Right cardiac atrium (tissue), 5 donors: ENCODE measurements at places on chromosomes 2 and 18.

- DNase-seq = no peak
These were observed 98.6 kb downstream of the TGFA start for GRCh38 chr2:70454936-70455544.

DNA sequence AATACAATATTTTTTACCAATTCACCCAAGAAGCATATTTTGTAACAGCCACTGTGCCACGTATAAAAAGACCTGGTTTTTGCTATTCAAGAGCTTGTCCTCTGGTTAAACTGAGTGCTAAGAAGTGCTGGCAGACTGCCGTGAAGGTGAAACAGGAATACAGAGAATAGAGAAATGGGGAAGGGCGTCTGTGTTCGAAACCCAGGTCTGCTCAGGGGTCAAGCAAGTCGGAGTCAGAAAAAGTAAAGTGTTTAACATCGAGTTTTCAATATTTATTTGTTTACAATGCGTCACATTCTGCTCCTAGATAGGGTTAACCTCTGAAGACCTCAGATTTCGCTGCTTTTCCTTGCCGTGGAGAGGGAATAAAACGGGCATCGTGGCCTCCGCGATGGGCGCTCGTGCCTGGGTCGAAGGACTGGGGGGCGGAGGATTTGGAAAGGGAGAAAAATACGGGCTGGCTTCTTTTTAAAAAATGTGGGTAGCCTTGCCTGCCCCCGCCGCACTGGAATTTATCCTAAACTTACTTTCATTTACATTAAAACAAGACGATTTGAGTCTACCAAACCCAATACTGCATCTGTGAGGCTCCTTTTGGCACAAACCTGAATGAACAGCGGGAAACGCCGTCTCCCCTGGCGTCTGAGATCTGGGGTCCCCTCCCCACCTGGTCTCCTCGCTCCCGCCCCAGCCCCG, 1.1 kb upstream of the SNTG2 start:
- DNase-seq = no peak

DNA sequence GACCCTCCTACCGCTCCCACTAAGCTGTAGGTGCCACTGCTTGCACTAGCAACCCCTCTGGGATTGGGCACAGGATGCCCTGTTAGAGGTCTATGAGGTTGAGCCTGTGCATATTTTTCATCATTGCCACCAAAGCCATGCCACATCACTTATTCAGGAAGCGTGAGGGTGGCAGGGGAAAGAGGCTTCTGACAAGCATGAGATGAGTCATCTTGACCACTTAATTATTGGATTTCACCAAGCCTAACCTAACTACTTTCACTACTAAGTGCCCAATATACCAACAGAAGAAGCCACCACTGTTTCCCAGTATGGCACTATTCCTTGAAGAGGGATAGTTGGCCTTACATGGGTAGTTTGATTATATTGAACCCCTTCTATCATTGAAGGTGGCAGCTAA, 181.3 kb upstream of the EPHA4 start:
- no peak for DNase-seq

GRCh38 chr2:111669928-111670695, 213.9 kb downstream of the ANAPC1 start:
- no peak for DNase-seq

GRCh38 chr2:12619975-12620374, 96.8 kb upstream of the TRIB2 start:
- DNase-seq = peak; percentile 42

DNA sequence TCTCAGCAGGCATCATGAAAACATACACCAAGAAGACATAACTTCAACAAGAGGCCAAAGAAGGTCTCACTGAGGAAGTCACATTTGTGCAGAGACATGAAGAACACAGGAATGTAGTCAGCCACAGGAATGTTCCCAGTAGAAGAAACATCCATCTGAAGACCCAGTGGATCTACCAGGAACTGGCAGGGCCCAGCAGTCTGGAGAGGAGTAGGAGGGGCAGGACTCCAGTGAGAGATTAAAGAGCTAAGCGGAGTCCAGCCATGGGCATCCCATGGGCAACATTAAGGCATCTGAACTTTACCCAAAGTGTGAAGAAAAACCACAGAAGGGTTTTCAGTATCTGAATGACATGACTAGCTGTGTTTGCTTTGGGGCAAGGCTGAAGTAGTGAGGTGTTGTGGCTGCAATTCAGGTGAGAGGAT, 103.1 kb downstream of the UPP2 start:
- no peak for DNase-seq

- no peak for DNase-seq
These were observed 11.8 kb downstream of the GULP1 start for GRCh38 chr2:188303363-188304031.

- no peak for DNase-seq
These were observed 67.2 kb downstream of the POLR1A start for GRCh38 chr2:86038291-86039081.

- peak; percentile 29 for DNase-seq
These were observed 163.9 kb upstream of the ID2 start for GRCh38 chr2:8517850-8518498.

DNA sequence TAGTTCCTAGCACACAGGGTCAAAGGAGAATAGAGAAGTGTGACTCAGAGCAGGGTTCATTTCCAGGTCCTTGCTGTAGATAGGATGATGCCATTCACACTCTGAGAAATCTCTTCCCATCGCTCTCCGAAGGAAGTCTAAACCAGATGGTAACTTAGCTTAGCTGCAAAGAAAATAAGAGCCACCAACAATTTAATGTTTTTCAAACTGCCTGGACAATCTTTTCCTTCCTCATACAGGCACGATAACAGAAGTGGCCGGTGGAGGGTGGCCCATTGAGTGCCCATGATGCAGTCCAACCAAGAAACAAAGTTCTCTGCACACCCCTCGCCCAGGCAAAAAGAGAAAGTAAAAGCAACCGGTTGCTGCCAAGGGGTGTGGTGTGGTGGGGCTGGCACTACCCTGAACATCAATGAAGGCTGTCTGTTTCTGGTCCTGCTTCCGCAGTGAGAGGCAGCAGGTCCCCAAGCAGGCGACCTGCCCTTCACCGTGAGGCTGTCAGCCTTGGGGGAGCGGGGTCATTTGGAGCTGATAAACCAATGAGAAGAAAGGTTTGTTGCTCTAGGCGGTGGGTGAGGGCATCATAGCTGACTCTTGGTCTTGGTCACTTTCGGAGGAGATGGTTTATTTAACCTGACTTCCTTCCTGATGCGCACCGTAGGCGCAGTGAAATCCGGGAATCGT, 105.6 kb upstream of the CD302 start:
- peak; percentile 59 for DNase-seq

DNA sequence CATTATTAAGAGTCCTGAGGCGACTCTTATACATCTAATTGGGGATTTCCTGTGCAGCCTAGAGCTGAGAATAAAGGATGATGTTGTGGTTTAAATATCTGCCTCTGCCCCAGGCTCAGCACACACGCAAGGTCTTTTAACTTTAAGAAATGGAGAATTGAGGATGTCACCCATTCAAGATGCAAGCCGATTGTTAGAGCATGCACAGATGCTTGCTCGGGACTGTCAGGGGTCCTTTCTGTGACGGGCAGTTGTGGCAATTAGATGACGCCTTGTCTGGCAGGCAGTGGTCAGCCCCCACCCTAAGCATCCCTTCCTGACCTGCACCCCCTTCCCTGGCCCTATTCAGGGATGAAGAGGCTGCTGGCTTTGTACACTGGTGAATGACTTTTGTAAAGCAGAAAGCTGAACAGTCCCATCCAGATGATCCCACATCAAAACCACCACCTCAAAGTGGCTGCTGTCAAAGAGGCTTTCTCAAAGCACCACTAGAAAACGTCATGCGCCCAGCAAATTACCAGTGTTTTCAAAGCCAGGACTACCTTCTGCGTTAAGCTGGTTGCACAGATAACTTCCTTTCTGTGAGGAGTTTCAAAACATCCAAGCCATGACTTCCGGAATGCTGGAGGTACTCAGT, 23.7 kb downstream of the FAM178B start:
- DNase-seq = no peak

GRCh38 chr2:99911736-99912135, 230.7 kb downstream of the AFF3 start:
- DNase-seq = no peak

DNA sequence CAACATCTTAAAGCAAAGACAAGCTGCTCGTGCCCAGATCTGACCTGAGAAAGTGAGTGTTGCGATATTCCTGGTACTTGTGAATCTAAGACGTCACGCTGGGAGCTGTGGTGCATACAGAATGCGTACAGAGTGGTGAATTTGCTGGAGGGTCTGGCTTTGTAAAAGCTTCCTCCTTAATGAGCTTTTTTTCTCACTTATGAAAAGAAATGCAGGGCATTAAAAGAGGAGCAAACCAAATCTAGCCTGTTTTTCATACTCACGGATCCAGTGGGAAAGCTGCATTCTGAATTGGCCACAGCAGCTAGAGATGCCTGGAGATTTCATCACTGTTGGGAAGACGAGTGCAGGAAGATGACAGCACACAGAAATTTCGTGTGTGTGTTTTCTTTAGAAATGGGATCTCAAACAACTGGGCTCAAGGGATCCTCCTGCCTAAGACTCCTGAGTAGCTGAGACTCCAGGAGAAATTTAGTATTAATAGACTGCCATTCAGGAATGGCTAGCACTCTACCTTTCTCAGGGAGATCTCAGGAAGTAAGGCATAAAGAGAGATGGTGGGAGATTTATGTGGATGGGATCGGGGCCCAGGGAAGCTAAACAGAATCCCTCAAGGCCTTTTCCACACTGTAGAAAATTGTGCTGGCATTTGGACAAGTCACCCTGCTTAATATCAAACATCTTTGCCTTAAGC, 181.3 kb downstream of the ALPK2 start:
- DNase-seq = no peak

GRCh38 chr18:79903787-79904356, 47.6 kb downstream of the SLC66A2 start:
- peak; percentile 4 for DNase-seq

- DNase-seq = no peak
These were observed 23.1 kb upstream of the COPS8 start for GRCh38 chr2:237062585-237062984.

- DNase-seq = no peak
These were observed 33.6 kb upstream of the BIN1 start for GRCh38 chr2:127140538-127140937.

DNA sequence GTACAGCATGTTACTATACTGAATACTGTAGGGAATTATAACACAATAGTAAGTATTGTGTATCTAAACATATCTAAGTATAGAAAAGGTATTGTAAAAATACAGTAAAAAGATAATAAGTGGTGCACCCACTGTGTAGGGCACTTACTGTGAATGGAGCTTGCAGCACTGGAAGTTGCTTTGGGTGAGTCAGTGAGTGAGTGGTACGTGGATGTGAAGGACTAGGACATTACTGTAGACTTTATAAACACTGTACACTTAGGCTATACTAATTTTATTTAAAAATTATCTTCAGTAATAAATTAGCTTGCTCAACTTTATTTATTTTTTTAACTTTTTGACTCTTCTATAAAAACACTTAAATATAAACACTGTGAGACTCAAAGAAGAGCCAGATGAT, 82.6 kb downstream of the MTA3 start:
- DNase-seq = no peak

DNA sequence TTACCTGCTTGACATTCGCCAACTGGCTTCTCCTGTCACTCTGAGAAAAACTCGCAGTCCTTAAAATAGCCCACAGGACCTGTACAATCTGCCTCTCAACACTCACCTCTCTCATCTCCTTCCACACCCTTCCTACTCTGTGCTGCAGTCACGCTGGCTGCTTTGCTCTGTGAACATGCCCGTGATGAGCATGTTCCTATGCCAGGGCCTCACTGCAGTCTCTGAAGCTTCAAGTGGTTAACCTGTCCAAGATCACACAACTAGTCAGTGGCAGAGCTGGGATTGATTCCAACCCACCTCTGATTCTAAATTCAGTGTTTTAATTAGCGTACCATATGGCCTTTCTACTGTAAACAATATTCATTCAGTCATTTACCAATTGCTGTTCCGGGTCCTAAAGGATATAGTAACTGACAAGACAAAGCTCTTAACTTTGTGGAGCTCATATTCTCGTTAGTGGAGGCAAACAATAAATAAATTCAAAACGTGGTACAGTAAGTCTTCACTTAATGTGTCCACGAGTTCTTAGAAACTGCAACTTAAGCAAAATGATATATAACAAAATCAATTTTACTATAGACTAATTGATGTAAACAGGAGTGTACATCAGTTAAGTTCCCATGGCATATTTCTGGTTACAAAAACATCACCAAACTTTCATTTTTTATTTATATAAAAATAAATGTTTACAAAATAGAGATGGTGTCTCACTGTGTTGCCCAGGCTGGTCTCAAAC, 38.9 kb upstream of the FBXO11 start:
- DNase-seq = no peak

GRCh38 chr2:40208463-40208862, 243.4 kb downstream of the SLC8A1 start:
- no peak for DNase-seq

- peak; percentile 66 for DNase-seq
These were observed 70.3 kb downstream of the HAUS1 start for GRCh38 chr18:46174342-46175041.

- DNase-seq = no peak
These were observed 185.7 kb downstream of the SMAD7 start for GRCh38 chr18:48765053-48765452.

- DNase-seq = no peak
These were observed 4.2 kb upstream of the CCDC178 start for GRCh38 chr18:33444709-33445108.

GRCh38 chr2:235901243-235901642, 266.9 kb downstream of the GBX2 start:
- DNase-seq = no peak

- DNase-seq = no peak
These were observed 871 bp upstream of the DUSP28 start for GRCh38 chr2:240559286-240559685.

- peak; percentile 62 for DNase-seq
These were observed 128.0 kb downstream of the EPHA4 start for GRCh38 chr2:221444106-221444505.

DNA sequence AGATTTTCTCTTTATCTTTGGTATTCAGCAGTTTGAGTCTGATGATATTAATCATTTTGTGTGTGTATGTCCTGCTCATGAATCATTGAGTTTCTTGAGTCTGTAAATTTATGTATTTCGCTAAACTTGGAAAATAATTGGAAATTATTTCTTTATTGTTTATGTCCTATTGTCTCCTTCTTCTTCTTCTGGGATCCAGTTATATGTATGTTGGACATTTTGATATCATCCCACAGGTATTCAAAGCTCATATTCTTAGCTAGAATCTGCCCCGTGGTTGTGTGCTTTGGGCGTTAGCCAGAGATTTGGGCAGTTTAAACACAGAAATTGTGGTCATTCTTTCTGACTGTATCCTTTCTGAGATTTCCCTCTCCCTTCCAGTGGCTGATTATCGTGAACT, 243.0 kb upstream of the SPRED2 start:
- DNase-seq = no peak

- DNase-seq = no peak
These were observed 19.9 kb downstream of the ABCG5 start for GRCh38 chr2:43818761-43819160.

DNA sequence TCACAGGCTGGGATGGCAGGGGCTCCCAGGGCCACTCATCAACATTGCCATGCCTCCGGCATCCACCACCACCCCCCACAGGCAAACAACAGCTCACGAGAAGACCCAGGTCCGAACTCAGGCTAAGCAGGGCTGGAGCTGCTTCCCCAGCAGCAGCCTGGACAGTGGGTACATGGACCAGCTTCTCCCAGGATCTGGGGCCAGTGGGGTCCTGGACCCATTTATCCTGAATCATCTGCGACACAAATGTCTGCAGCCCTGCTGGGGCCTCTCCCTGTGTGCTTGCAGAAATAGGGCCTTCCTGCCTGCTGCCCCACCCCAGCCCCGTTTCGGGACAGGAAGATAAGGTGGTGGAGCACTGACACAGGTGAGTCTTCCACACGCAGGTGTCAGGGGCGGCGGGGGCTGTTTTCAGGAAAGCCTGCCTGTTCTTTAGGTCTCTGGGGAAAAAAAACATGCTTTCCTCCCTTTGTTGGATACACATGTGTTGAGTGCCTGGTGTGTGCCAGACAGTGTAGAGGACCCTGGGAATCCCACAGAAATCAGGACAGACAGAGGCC, 4.5 kb downstream of the PRLH start:
- DNase-seq = no peak
